Heart right ventricle (tissue), 16 donors: ENCODE measurements at places on chromosomes 16 and 17. TPM values are rescaled to one million over a fixed set of nuclear protein-coding genes. Genes with fewer than 3 reads are reported as not detected.

GRCh38 chr16:48447940-48448536 lies 62.8 kb upstream of the SIAH1 start:
- peaks cover 15% of the 10 kb centered on the region for H3K4me1 ChIP-seq
- H3K27ac ChIP-seq: no peak overlapping the region
- DNase-seq: no peak
- H3K27me3 ChIP-seq: no peaks in the 10 kb centered on the region
- H3K4me3 ChIP-seq: no peak overlapping the region

DNA sequence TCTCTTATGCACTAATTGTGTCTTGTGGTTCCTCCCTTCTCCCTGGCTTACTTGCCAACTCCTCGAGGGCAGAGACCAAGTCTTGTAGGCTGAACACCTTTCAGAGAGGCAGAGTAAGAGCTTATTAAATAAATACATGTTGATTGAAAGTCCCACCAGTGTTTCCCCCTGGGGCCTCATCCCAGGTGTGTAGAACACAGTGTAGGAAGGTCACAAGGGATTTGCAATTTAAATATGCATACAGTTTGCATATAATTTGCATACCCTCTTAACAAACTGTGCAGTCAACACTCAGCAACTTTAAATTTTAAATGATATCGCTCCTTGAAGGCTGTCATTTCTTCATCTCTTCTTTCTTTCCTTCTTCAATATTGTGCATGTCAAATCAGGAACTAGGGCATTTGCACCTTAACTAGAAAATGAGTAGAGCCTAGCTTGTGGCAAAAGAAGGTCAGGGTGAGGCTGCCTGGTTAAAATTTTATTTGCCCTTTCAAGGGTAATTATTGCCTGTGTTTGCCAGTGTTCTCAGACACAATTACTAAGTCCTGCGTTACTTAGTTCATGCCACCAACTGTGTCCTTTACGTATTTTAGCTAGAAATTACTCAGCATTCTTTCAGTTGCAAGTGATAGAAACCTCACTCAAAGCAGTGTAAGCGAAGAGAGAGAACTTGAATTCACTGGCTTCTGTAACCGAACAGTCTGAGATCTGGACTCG lies 465.7 kb downstream of the HAPSTR1 start:
- H3K27me3 ChIP-seq: no peaks in the 10 kb centered on the region
- H3K27ac ChIP-seq: no peak overlapping the region
- DNase-seq: no peak
- no peaks in the 10 kb centered on the region for H3K4me1 ChIP-seq
- H3K4me3 ChIP-seq: no peak overlapping the region

DNA sequence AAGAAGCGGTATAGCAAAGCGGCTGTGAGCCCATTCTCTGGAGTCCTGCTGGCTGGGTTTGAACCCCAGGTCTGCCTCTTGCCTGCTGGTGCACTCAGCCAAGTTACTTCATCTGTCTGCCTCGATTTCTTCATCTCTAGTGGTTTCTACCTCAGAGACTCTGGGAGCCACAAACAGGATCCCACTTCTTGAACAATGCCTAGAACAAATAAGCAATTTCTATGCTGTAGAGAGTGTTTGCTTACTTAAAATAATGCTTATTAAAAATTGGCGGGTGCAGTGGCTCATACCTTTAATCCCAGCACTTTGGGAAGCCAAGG lies 75.5 kb downstream of the CMIP start:
- H3K4me3 ChIP-seq: no peak overlapping the region
- no peak overlapping the region for H3K27ac ChIP-seq
- no peaks in the 10 kb centered on the region for H3K36me3 ChIP-seq
- no peaks in the 10 kb centered on the region for H3K27me3 ChIP-seq
- peaks cover 49% of the 10 kb centered on the region for H3K4me1 ChIP-seq
- DNase-seq: no peak

The OTOP3 gene
- total RNA-seq: not detected
